Osteocyte (in vitro differentiated cells): ENCODE measurements at places on chromosomes 1 and 21. TPM values are rescaled to one million over a fixed set of nuclear protein-coding genes. Genes with fewer than 3 reads are reported as not detected.

Gene CLDN17
- not detected in 2 replicates for total RNA-seq

Gene S100A7
- total RNA-seq = not detected in 2 replicates

Gene ZSWIM5
- total RNA-seq = 0.57 and 0.73 TPM in 2 replicates

DNA sequence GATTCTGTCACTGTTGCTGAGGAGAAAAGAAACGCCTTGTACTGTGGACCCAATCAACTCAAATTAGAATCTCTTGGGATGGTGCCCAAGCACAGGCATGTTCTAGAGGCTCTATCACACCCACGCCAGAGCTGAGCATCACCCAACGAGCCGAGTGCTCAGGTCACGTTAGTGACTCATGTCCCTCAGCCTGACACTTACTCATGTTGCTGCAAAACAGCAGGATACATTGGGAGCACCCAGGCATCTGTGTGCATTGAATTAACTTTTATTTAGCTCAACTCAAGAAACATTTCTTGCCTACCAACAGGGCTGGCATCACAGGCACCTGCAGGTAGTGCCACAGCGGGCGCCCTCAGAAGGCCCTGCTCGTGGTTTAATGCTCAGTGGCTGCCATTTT, 149.8 kb downstream of the ETS2 start:
- DNase-seq = no peak

Gene LRRC3
- 4.0 and 4.2 TPM in 2 replicates for total RNA-seq

DNA sequence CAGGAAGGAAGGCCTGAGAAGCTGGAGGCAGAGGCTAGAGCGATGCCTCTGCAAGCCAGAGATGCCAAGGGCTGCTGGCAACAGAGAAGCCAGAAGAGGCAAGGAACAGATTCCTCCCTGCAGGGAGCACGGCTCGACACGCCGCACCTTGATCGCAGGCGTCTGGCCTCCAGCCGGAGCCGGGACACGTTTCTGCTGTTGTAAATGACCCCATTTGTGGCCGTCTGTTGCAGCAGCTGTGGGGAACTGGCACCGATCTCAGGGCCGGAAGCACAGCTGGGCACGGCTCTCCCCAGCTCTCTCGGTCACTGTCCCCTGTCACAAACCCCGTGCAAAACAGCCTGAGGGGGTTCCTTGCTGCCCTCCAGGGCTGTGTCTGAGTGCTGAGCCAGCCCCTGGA, 59.6 kb downstream of the SIK1 start:
- DNase-seq = no peak

DNA sequence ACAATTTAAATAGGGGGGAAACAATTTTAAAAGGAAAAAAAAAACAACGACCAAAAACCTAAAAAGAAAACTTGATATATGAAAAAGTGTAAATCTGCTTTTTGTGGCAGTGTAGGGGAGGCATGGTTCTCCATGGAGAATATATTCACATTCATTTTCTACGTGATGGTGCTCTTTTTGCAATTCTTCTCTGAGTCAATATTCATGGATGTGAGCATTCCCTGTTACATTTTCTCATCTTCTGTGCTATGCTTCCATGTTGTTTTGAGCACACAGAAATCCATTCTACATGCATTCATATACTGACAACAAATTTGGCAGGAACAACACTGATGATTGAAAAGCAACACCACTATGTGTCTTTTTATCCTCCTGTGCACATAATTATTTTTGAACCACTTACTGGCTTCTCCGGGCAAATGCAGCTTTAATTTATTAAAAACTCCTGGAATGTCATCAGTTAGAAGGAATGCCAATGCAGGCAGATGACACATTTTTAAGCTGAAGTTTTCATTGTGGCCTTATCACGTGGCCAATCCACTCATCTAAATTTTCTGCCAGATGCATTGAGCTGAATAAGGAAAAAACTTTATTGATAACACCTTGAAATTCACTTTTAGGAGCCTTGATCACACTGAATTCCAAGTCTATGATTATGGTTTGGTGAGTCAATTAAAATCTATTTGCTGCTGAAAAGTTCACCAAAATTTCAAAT, 590.6 kb downstream of the NUF2 start:
- no peak for DNase-seq

- no peak for DNase-seq
Measured at GRCh38 chr1:94544706-94545490, 3.3 kb upstream of the F3 start.

Gene PCP4
- total RNA-seq = not detected in 2 replicates

- peak; percentile 54 for DNase-seq
Measured at GRCh38 chr1:228862542-228863505, 127.5 kb downstream of the RHOU start.

DNA sequence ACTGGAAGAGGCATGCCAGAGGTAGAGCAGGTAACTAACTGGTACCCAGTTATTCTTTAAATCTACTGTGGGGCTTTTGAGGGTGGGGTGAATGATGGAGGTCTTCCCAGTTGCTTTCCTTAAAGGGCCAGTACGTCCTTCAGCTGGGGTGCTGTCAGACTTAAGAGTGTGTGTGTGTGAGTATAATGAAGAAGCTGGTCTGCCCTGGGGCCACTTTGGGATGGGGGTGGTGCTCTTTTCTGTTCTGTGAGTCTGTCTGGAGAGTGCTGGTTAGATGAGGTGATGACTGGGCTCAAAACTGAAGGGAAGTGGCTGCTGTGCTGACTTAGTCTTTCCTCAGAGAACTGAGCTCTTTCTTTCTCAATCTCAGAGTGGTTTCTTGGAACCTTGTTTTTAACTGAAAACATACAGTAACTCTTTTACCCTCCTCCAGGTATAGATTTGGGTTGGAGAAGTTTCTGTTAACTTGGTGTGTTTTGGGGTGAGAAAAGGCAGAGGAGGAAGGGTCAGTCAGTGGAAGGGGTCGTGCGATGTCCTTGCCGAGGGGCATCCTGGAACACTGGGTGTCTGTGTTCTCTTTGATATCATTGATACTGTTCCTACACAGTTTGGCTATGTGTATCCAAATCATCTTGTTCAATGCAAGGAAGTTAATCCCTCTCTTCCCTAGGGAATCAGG, 746 bp downstream of the MACF1 start:
- no peak for DNase-seq

DNA sequence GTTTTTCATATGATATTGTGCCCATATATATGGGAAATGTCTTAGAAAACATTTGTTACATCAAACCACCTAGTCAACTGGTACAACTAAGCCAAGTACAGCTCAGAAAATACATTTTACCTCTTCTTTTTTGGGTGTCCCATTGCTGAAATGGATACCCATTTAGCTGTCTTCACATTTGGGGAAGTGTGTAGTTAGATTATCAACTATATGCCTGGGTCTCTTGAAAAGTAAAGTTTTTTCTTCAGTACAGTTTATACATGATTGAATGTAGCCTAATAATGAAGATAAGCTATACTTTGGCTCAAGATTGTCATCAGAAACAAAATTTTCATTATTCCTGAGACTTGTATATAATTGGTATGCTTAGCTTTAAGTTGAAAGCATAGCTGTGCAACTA, 2.0 kb downstream of the AGO3 start:
- DNase-seq = no peak

Gene C1orf216
- 18.8 TPM in 2 replicates for total RNA-seq

DNA sequence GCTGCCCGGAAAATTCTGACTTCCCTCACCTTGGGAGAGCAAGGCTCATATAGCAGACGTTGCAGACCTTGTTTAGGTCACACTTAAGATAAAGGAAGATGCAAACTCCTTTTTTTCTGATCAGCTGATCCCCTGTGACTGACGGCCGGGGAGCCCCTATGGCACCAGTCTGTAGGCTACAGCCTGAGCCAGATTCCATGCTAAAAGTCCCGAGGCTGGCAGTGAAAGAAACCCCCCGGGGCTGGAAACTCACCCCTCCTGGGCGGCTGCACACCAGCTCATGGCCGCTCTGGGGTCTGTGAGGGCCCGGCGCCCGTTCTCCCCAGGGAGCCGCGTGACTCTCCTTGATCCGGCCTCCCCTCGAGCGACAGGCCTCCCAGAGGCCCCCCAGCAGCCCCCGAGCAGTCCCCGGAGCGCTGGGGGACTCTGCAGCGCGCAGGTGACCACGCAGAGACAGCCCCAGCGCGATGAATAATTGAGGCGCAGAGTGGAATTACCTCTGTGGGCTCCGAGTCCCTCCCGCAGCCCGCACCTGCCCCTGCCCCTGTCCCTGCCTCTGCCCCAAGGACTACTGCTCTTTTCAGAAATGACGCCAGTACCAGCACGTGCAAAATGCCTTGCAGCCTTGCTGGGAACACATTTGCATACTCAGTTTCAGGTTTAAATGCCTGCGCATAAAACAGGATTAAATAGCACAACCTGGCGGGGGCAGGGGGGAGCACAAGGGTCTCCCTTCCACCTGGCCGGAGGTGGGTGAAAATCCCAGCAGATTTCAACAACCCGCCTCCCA, 62.6 kb upstream of the CLDN14 start:
- DNase-seq = no peak

Gene ADIPOR1
- total RNA-seq = 72.3 and 77.0 TPM in 2 replicates

DNA sequence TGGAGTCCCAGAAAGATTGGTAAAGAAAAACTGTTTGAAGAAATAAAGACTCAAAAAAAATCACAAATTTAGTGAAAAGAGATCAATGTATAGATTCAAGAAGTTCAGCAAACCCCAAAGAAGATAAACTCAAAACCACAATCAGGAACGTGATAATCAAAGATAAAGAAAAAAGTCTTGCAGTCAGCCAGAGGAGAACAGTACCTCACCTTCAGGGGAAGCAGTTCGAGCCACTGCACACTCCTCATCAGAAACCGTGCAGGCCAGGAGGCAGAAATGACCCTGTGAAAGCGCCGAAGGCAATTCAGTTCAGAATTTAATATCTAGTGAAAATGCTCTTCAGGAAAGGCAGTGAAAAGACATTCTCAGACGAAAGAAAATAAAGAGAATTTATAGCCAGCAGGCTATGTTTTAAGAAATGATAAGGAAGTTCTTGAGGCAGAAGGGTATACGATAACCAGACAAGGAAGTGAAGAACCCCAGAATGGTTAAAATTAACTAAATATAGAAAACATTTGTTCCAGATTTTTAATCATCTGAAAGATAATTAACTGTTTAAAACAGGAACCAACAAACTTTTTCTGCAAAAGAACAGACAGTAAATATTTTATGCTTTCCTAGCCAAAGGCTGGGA, 13.5 kb upstream of the SUMO3 start:
- DNase-seq = no peak

- no peak for DNase-seq
Measured at GRCh38 chr1:2528966-2529783, 888 bp downstream of the HES5 start.

Gene SWT1
- 7.6 and 8.3 TPM in 2 replicates for total RNA-seq

DNA sequence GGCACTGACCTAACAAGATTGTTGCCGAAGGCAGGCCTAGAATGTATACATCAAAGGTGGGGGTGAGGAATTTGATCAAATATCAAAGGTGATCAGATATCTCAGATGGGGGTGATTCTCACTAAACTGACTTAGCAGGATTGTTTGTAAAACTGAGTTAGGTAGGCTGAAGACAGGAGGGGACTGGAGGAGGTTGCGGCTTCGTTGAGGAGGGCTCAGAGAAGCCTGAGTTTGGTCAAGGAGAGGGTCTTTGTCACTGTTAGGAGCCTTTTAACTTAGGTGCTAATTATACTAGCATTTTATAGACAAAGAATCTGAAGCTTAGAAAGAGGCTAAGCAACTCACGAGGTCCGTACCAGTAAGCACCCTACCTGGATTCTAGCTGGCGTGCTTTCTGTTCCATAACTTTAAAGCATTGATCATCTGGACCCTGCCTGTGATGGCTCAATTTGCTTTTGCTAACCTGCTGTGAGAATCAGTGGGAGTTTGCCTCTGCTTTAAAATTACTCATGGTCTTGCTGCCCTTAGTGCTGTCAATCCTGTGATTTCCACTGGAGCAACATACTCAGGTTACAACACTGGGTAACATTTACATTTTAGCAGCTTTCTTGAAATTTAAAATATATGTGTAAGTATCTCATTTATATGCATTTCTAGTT, 49.8 kb downstream of the ITSN1 start:
- DNase-seq = no peak

DNA sequence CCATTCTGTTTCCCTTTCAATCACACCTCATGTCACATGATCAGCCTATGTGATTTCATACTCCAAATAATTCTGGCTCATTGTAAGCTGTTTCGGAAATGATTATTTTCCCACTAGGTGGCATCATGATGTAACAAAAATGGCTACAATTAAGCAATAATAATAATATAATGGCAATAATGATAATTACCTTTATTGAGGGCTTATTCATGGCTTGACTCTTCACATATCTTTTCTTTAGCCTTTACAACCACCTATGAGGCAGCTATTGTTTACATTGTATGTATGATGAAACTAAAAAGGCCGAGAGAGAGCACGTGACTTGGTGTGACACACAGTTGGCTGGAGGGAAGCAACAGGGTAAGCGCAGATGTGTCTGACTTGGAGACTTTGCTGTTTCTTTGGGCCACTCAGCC, 12.5 kb upstream of the KPRP start:
- no peak for DNase-seq

Gene YTHDF2
- 82.6 and 83.7 TPM in 2 replicates for total RNA-seq

DNA sequence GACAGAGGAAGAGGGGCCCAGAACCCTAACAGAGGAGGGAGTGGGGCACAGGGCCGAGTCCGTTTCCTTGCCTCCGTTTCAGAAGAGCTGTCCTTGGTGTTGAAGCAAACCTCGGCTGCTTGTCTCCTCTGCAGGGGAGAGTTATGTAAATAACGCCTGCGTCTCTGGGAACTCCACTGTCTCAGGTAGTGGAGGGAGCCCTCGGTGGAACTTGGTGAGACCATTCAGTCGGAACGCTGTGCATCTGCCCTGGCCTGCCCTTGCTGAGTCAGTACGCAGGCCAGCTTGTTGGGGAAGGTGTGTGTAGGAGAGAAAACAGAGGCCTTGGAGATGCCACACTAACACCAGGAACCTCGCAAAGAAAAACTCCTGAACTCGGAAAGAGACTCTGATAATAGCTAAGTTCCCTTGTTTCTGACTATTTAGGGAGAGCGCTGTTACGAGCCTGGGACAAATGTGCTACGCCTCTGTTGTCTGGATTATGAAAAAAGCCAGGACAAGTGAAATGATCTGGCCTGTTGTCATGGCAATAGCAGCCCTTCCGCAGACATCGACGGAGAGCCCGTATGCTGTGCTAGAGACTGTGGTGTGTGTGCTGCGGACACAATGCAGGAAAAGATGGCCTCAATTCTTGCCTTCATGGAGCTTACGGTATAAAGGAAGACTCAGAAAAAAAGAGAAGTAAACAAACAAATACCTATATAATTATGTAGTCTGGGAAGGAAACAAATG, 94.6 kb upstream of the AKT3 start:
- DNase-seq = no peak

DNA sequence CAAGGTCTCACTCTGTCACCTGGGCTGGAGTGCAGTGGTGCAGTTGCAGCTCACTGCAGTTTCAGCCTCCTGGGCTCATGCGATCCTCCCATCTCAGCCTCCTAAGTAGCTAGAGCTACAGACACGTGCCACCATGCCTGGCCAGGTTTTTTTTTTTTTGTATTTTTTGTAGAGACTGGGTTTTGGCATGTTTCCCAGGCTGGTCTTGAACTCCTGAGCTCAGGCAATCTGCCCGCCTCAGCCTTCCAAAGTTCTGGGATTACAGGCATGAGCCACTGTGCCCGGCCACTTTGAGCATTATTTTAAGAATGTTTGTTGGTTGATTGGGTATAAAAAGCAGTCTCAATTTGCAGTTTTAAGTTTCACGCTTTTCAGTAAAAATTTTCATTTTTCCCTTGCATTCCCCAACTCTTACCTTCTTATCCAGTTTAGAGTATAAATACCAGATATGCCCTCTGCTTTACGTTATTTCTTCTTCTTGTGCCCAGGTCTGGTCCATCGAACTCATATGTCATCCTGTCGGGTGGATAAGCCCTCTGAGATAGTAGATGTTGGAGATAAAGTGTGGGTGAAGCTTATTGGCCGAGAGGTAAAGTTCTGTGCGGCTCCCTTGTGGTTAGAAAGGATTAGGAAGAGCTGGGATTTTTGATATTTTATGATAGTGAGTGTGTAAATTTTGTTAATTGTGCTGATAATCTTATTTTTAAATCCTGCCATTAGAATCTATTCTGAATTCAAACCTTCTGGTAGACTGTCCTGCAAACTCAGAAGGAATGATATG, 36.0 kb downstream of the FABP3 start:
- DNase-seq = no peak
